ENCODE measurements at places on chromosomes 12 and 14.

DNA sequence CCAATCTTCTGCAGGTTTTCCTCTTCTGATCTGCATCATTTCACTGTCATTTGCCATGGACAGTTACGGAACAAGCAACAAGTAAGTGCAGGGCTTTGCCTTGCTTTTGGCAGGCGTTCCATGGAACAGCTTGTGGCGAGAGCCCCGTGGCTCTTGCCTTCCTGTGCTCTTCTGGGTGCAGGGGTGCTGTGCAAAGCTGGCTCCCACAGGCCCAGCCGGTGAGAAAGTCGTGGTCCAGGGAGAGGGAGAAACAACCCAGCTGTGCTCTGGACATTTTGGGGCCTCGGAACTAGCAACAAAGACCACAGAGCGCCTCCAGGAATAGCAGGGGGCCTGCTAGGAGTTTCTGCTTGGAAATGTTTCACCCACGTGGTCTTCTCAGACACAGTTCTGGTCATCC lies 164.7 kb downstream of the ADGRD1 start:
- no peak overlapping the region for H3K27ac ChIP-seq
- H3K36me3 ChIP-seq: no peaks in the 10 kb centered on the region
- no peak overlapping the region for H3K4me3 ChIP-seq
- no peak for DNase-seq

- no peaks in the 10 kb centered on the region for H3K36me3 ChIP-seq
- H3K4me3 ChIP-seq: no peak overlapping the region
- DNase-seq: no peak
- H3K4me1 ChIP-seq: no peaks in the 10 kb centered on the region
Observed at GRCh38 chr12:67593041-67593440, 55.5 kb upstream of the DYRK2 start.

GRCh38 chr12:104998423-104999346 lies 12.6 kb downstream of the NOPCHAP1 start:
- H3K36me3 ChIP-seq: peaks cover 22% of the 10 kb centered on the region
- H3K27me3 ChIP-seq: no peaks in the 10 kb centered on the region
- H3K27ac ChIP-seq: no peak overlapping the region
- no peak overlapping the region for H3K4me3 ChIP-seq
- no peaks in the 10 kb centered on the region for H3K4me1 ChIP-seq

DNA sequence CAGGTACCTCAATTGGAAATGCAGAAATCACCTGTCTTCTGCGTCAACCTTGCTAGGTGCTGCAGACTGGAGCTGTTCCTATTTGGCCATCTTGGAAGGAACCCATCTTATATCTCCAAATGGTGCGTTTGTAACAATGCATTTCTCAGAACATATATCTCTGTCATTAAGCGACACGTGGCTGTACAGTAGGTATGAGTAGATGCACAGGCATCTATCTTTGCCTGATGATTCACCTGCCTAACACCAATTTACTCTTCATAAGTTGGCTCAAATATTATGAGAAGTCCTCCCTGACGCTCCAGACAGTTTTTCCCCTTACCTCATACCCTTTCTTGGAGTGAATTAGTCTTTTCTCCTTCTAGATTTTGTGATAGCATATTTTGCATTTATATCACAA lies 44.2 kb downstream of the GPR137C start:
- no peaks in the 10 kb centered on the region for H3K27me3 ChIP-seq
- H3K4me3 ChIP-seq: no peak overlapping the region
- no peak for DNase-seq
- no peak overlapping the region for H3K27ac ChIP-seq
- no peaks in the 10 kb centered on the region for H3K4me1 ChIP-seq

DNA sequence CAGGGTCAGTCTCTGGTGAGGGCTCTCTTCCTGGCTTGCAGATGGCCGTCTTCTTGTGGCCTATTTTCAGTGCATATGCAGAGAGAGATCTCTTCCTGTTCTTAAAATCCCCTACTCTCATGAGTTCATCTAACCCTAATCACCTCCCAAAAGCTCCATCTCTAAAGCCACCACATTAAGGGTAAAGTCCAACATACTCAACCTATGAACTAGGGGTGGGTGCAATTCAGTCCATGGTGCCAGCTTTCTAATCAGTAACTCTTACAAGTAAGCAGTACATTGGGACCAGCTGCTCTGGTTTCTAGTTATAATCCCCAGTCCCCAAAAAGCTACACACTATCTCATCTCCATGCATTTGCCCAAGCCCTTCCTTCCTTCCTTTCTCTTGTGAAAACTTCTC lies 365.1 kb downstream of the MED13L start:
- no peak overlapping the region for H3K4me3 ChIP-seq
- DNase-seq: no peak

GRCh38 chr12:76284816-76285750 lies 63.1 kb downstream of the BBS10 start:
- no peaks in the 10 kb centered on the region for H3K4me1 ChIP-seq
- H3K4me3 ChIP-seq: no peak overlapping the region
- no peaks in the 10 kb centered on the region for H3K36me3 ChIP-seq
- no peak overlapping the region for H3K27ac ChIP-seq
- DNase-seq: no peak

- no peaks in the 10 kb centered on the region for H3K27me3 ChIP-seq
- no peak for DNase-seq
- H3K36me3 ChIP-seq: no peaks in the 10 kb centered on the region
- no peak overlapping the region for H3K27ac ChIP-seq
- H3K4me1 ChIP-seq: no peaks in the 10 kb centered on the region
Observed at GRCh38 chr12:82314406-82314892, 43.7 kb downstream of the CCDC59 start.

DNA sequence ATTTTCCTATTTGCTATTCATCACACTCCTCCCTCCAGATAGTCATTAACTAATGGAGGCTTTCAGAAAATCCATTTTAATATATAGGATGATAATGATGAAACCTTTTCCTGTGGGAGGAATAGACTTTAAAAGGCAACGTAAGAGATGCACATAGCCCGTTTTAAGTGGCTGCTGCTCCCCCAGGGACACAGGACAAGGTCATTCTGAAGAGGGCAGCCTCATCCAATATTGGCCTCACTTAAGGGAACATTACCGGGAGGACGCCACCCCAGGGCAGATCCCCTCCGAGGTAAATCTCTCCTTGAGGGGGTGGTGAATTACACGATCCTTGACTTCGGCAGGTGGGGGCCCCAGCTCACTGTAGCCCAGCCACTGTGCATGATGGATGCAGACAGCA lies 131.9 kb downstream of the PIWIL1 start:
- no peak overlapping the region for H3K4me3 ChIP-seq
- H3K27ac ChIP-seq: no peak overlapping the region
- no peaks in the 10 kb centered on the region for H3K27me3 ChIP-seq
- no peaks in the 10 kb centered on the region for H3K36me3 ChIP-seq

GRCh38 chr14:69658664-69659261 lies 47.4 kb downstream of the SUSD6 start:
- DNase-seq: no peak
- H3K4me3 ChIP-seq: no peak overlapping the region
- peak overlapping the region; percentile 26 for H3K27ac ChIP-seq
- H3K4me1 ChIP-seq: peaks cover 15% of the 10 kb centered on the region
- H3K27me3 ChIP-seq: no peaks in the 10 kb centered on the region

DNA sequence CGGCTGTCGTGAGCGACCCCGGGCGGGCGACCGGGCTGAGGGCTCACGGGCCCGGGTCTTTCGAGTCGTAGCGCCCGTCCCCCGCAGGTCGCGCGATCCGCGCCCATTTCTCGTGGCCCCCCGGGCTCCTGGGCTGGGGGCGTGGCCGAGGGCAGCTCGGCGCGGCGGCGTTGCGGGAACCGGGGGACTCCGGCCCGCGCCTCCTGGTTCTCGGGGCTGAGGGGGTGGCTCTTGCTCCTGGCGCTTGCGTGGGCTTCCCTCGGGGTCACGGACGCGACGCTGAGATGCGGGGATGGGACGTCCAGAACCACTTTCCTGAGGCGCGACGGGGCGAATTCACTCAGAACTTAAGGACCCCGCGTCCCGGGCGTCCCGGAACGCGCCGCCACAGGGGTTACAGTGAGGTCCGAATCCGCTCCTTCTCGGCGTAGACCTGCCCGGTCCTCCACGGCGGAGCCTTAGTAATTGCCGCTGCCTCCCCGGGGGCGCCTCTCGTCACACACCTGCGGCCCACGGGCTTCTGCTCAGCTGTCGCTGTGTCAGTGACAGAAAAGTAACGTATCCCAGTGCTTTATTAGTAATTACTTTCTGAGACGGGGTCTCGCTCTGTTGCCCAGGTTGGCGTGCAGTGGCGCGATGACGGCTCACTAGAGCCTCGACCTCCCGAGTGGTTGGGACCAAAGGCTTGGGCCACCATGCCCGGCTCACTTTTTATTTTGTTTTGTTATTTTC lies 606 bp downstream of the EP400 start:
- peak overlapping the region; percentile 83 for H3K27ac ChIP-seq
- peak; percentile 70 for DNase-seq
- H3K27me3 ChIP-seq: no peaks in the 10 kb centered on the region
- peak overlapping the region; percentile 76 for H3K4me3 ChIP-seq
- H3K4me1 ChIP-seq: peaks cover 3% of the 10 kb centered on the region
- H3K36me3 ChIP-seq: no peaks in the 10 kb centered on the region

DNA sequence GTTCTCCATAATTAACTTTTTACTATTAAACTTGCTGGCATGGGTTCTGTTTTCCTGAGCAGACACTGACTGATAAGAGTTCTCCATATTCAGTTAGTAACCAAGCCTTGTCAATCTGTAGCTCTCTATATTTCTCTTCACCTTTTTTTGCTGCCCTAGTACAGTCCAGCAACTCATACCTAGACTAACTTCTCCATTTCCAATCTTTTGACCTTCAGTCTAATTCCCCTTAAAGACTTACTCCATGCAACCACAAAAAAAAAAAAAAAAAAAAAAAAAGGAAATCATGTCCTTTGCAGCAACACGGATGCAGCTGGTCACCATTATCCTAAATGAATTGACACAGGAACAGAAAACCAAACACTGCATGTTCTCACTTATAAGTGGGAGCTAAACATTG lies 125.7 kb upstream of the KRAS start:
- H3K4me3 ChIP-seq: no peak overlapping the region
- no peak overlapping the region for H3K27ac ChIP-seq
- no peaks in the 10 kb centered on the region for H3K36me3 ChIP-seq
- H3K4me1 ChIP-seq: no peaks in the 10 kb centered on the region
- no peaks in the 10 kb centered on the region for H3K27me3 ChIP-seq

- H3K4me1 ChIP-seq: peaks cover 4% of the 10 kb centered on the region
- peak; percentile 28 for DNase-seq
- no peaks in the 10 kb centered on the region for H3K36me3 ChIP-seq
- no peak overlapping the region for H3K4me3 ChIP-seq
Observed at GRCh38 chr14:101471723-101472517, 89.4 kb upstream of the DIO3 start.

DNA sequence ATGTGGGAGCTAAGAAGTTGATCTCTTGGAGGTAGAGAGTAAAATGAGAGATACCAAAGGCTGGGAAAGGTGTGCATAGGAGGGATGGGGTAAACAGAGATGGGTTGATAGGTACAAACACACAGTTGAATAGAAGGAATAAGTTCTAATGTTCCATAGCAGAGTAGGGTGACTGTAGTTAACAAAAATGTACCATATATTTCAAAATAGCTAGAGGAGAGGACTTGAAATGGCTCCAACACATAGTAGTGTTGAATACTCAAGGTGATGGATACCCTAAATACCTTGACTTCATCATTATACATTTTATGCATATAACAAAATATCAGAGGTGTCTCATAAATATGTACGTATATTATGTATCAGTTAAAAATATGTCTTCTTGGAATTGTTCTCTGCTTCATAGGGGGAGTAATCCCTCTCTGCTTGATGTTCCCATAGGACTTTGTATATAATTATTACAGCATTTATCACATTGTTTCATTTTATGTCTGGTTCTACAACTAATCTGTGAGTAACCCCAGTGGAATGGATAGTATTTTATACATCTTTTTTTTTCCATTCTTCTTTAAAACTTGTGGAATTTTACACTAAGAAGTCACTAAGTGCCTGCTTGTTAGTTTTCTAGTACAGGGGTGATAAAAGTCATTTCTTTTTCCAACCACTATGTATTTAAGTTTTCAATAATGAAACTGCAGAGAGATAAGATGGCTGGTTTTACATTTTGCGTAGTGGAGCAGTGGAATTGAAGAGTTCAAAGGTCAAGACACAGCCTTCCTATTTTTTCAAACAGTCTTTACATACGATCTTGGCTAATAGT lies 1940.0 kb upstream of the SEL1L start:
- no peaks in the 10 kb centered on the region for H3K36me3 ChIP-seq
- no peak for DNase-seq
- no peaks in the 10 kb centered on the region for H3K27me3 ChIP-seq
- H3K4me1 ChIP-seq: no peaks in the 10 kb centered on the region
- H3K4me3 ChIP-seq: no peak overlapping the region

DNA sequence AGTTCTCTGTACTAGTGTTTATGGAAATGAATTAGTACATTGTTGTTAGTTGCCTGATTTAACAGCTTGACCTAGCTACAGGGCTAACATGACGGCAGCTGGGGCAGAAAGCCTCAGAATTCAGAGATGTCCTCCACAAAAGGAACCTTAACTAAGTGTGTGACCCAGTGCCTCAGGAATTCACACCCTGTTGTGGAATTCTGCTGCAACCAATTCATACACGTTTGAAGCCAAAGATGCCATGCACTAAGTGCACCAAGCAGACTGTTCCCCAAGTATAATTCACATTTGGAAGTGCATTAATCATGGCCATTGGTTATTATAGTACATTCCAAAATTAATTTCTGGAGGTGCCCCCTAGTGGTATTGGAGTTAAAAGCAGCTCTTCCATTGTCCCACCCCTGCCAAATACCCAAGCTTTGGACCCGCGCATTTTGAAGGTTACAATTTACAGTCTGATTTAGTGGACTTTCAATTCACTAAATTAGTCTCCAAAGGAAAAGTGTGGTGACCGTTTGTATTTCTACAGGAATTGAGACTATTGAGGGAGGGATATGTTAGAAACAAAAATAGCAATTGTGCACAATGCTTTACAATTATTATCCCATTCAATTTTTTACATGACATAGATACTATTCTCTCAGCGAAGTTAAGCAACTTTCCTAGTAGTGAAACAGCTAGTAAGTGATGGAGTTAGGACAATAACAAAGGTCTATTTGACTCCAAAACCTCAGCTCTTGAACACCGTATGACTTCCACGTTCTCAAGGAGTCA lies 85.9 kb downstream of the PAX9 start:
- no peaks in the 10 kb centered on the region for H3K4me1 ChIP-seq
- H3K4me3 ChIP-seq: no peak overlapping the region
- H3K27ac ChIP-seq: no peak overlapping the region
- no peaks in the 10 kb centered on the region for H3K36me3 ChIP-seq
- H3K27me3 ChIP-seq: no peaks in the 10 kb centered on the region

- H3K4me1 ChIP-seq: no peaks in the 10 kb centered on the region
- H3K36me3 ChIP-seq: no peaks in the 10 kb centered on the region
- H3K27ac ChIP-seq: no peak overlapping the region
- no peak for DNase-seq
- H3K27me3 ChIP-seq: no peaks in the 10 kb centered on the region
Observed at GRCh38 chr12:34286483-34286882, 264.2 kb downstream of the ALG10 start.
